ENCODE measurements at places on chromosomes 4 and X. TPM values are rescaled to one million over a fixed set of nuclear protein-coding genes. Genes with fewer than 3 reads are reported as not detected.

DNA sequence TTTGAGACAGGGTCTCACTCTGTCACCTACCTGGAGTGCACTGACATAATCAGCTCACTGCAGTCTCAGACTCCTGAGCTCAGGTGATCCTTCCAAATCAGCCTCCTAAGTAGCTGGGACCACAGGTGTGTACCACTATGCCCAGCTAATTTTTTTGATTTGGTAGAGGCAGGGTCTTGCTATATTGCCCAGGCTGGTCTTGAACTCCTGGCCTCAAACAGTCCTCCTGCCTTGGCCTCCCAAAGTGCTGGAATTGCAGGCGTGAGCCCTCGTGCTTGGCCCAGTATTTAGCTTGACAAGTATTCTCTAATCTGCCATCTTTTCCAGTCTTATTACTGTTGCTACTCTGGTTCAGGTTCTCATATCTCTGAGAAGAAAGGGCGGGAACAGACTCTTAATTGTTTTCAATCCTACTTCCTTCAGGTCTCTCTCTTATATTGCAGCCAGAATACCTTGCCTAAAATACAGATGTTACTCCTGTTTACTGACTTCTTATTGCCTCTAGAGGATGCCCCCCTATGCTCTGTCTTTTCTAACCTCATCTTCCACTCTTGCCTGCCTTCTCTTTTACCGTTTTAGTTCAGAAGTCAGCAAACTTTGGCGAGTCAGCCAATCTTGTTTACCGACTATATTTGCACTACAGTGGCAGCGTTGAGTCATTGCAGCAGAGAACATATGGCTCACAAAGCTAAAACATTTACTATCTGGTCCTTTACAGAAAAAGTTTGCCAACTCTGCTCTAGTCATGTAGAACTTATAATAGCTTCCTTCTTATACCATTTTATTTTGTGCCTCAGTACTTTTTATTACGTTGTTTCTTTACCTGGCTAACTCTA is 19.0 kb downstream of the MRPL1 start:
- DNase-seq, result no peak

Gene CFI
- total RNA-seq, result 17.8 TPM

GRCh38 chr4:43757147-43757546 is 691.5 kb downstream of the KCTD8 start:
- DNase-seq, result no peak

Gene NLGN4X
- total RNA-seq, result 1.4 TPM

Gene APLN
- total RNA-seq, result 2.2 TPM

Measured in ascending aorta (tissue), 2 donors.